ENCODE measurements at places on chromosomes 5 and 9.
A peak's percentile ranks its signal among the peaks of the same experiment; 100 is the strongest.

DNA sequence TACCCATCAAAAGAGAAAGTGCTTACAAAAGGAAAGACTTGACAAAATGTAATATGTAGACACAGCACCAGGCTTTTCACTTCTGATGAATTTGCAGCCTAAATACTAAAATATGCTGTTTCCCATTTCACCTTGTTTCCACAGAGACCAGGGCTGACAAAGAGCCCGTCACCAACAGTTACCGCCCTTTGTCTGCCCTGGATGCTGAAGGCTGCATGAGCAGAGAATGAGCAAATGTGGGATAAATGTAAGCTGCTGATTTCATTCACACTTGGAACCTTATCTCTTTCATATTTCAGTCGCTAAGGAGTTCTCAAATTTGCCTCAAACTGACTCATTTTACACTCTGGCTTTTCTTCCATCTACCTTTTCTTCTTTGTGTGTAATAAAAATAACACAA lies 213.9 kb downstream of the TMEM167A start:
- DNase-seq = no peak

GRCh38 chr9:94591876-94592275 lies 1.7 kb downstream of the FBP2 start:
- DNase-seq = no peak

DNA sequence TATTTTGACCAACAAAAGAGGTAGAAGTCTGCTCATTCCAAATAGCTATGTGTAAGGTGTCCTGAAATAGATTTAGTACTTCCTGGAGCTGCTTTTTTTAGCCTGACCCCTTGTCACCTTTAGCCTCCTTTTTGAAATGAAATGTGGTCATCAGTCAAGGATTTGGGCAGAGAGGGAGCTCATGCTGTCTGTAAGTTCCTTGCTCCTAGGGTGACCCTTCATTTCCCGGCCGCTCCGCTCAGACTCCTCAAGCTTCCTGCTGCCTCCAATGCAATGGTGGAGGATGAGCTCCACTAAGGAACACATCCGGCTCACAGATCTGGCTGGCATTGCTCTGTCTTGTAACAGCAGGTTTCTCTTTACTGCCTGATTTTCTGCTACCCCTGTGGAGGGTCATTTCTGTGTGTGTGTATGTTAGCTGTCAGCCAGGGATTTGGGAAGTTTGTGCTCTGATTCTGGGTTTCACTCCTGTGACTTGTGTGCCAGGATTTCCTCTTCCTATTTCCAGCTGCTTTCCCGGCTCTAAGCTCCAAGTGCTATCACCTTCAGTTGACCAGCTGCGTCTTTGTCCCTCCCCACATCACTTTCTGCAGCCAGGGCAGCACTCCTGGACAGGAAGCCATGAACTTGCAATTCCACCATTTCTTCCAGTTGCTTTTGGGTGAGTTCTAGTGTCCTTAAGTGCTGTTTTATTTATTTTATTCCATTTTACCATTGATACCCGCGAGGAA lies 265.9 kb downstream of the ICE1 start:
- no peak for DNase-seq

GRCh38 chr9:73166468-73166867 lies 14.8 kb downstream of the ANXA1 start:
- DNase-seq = no peak

- no peak for DNase-seq
These were observed 10.8 kb downstream of the FAM174A start for GRCh38 chr5:100546001-100546400.

- no peak for DNase-seq
These were observed 176.5 kb downstream of the ARL15 start for GRCh38 chr5:54133917-54134316.

- no peak for DNase-seq
These were observed 36.3 kb upstream of the CDH10 start for GRCh38 chr5:24681106-24681505.

DNA sequence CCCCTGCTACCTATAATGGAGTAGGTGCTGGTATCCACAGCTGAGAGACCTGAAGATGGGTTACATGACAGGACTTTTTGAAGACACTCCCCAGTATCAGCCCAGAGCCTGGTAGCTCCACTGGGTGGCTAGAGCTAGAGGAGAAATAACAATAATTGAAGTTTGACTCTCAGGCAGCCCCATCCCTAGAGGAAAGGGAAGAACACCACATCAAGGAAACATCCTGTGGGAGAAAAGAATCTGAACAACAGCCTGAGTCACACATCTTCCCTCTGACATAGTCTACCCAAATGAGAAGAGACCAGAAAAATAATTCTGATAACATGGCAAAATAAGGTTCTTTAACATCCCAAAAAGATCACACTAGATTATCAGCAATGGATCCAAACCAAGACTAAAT lies 432.1 kb downstream of the CDH18 start:
- no peak for DNase-seq

GRCh38 chr5:945691-946551 lies 53.2 kb downstream of the TRIP13 start:
- no peak for DNase-seq

GRCh38 chr5:119340597-119341218 lies 15.1 kb upstream of the TNFAIP8 start:
- peak; percentile 57 for DNase-seq

GRCh38 chr9:38765101-38765500 lies 45.2 kb upstream of the FAM240B start:
- no peak for DNase-seq

- DNase-seq = no peak
These were observed 283.4 kb downstream of the NFIB start for GRCh38 chr9:14030375-14031059.

DNA sequence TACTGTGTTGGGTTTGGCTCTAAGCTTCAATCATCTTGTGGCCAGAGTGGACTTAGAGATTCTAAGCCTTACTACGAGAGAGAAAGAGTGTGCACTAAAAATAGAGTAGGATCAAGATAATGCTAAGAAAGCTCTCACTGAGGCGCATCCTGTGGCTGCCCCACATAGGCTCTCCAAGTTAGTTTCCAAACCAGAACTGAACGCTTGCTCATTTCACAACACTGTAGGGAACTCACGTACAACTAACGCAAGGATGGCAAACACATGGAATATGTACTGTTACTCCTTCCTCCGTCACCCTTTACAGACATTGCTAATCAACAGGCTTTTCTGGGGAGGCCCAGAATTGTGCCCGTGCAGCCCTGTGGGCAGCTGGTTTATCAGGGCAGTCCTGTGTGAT lies 90.9 kb downstream of the EQTN start:
- no peak for DNase-seq

- no peak for DNase-seq
These were observed 170.6 kb downstream of the RMI1 start for GRCh38 chr9:84151236-84151635.

DNA sequence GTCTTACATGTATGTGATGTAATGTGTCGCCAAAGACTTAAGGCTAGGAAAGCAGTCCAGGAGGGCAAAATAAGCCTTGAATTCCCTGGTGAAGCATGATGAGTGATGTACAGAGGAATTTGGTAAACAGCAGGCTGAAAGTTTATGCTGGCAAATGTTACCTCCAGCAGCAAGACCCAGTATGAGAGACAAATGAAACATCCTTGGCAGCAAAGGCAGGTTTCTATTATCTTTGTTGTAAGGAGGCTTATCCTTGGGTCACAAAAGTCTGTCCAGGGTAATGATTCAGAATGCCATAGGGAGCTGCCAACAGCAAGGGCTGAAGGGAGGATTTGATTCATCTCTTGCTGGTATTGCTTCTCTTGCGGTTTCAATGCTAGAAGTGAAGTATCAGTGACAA lies 75.9 kb upstream of the HTR4 start:
- DNase-seq = no peak

DNA sequence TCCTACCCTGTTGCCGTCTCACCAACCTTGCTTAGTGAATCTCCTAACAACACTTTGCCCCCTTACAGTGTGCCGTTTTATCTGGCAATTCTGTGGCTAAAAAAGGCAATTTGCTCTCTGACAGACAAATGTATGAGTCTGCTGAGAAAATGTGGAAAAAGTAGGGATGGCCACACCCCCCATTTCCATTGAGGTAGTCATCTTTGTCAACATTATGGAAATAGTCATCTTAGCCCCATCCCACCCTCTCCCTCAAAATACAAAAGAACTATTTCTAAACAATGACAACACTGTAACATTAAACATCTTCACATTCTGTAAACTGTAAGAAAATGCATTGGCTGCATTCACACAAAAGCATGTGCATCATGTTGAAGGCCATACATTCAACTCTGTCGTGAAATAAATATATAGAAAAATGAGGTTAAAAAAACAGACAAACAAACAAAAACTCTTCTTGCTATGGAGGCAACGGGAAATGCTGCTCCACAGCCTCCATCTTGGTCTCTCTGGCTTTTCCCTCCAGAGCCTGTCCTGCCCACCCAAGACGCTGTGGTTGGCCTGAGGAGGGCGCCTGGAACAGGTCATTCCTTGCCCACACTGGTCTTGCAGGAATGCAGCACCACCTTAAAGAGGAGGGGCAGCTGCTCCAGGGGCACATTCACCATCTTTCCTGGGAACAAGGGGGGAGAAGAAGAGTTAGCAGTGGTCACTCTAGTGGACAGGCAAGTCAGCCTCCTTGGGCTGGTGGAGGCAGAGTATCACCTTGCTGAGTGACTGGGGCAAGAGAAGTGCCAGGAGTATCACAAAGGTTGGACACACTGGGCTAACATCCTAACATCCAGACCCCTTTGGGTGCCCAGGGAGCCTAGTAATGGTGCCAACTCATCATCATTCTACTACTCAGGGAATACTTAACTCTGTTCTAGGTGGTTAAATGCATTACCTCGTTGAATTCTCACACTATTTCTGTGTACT lies 15.2 kb upstream of the NR5A1 start:
- DNase-seq = no peak

DNA sequence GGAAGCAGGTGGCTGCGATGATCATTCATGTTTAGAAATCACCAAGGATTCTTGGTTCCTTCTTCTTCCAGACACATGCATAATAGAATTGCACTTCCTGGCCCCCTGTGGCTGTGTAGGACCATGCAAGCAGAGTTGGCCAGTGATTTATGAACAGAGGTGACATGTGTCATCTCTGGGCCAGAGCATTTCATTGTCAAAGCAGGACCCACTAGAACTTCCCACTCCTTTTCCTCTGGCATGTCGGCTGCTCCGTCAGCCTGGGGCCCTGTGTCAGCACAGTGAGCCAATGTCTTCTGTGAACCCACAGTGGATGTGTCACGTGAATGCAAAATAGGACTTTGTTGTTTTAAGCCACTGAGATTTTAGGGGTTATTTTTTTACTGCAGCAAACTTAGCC lies 59.2 kb downstream of the HSD17B3 start:
- DNase-seq = no peak

- DNase-seq = no peak
These were observed 17.6 kb upstream of the SETX start for GRCh38 chr9:132372177-132373095.

- DNase-seq = no peak
These were observed 452.7 kb upstream of the CDH9 start for GRCh38 chr5:27491047-27491446.

- DNase-seq = no peak
These were observed 7.8 kb downstream of the MRPS2 start for GRCh38 chr9:135508211-135508820.

DNA sequence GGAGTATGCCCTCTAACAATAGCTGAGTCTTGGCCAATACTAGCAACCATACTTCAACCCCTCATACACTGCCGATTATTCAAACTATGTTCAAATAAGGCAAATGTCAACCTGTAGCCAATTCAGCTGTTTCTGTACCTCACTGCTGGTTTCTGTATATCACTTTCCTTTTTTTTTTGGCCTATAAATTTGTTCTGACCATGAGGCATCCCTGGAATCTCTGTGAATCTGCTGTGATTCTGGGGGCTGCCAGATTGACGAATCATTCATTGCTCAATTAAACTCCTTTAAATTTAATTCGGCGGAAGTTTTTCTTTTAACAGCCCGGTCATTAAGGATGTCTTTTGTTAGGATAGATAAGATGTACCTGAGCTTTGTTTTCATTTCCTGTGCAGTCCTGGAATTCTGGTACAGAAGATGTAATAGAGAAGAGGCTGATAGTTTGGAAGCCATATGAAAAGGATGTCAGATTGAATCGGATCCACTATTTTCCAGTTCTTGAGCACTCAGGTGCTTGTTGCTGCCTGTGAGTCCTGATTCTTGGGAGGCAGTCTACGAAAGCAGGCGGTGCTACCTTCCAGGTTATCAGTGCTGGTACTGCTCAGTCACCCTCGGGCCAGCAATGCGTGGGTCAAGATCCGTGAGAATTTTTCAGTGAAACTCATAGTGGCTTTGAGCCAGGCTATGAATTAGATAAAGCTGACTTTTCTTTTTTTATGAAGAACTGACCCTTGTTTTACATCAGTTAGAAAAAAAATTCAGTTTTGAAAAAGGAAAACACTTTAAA lies 106.2 kb upstream of the TUT7 start:
- DNase-seq = no peak

DNA sequence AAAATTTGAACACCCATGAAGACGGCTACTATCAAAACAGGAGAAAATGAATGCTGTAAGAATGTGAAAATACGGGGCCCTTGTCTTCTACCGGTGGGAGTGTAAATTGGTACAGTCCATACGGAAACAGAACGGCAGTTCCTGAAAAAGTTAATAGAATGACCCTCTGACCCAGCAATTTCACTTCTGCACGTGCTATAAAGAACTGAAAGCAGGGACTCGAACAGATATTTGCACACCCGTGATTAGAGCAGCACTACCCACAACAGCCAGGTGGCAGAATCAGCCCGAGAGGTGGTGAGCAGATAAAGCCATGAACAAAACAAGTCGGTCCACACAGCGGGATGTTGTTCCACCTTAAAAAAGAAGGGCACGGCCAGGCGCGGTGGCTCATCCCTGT lies 22.6 kb upstream of the SLC12A7 start:
- DNase-seq = no peak

DNA sequence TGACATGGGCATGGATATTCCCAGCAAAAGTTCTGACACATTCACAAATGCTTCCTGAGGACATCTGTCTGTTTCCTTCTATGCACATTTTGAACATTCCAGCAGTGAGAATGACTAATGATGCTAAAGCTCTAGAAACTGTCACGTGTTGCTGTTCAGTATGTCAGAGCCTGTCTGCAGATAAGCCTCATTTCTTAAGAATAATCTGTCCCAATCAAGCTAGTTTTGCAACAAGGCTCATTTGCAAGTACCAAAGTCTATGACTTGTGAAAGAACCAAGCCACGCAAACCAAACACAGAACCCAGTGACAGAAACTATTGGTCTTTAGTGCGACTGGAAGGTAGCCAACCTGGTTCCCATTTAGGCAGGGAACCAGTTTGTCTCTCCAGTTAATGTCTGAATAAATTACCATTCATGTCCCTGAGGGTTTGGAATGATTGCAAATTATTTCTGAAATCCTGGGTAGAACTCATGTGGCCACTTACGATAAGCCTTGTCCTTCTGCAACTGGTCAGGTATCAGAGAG lies 178.5 kb downstream of the C9orf152 start:
- DNase-seq = no peak

GRCh38 chr5:33764786-33765185 lies 127.0 kb downstream of the ADAMTS12 start:
- no peak for DNase-seq

Data from activated naive CD8-positive, alpha-beta T cell treated with anti-CD3 and anti-CD28 coated beads, Interleukin-2, amount 50 U/mL, for 24 hours (primary cell).